ENCODE measurements at places on chromosomes 7 and 10.

DNA sequence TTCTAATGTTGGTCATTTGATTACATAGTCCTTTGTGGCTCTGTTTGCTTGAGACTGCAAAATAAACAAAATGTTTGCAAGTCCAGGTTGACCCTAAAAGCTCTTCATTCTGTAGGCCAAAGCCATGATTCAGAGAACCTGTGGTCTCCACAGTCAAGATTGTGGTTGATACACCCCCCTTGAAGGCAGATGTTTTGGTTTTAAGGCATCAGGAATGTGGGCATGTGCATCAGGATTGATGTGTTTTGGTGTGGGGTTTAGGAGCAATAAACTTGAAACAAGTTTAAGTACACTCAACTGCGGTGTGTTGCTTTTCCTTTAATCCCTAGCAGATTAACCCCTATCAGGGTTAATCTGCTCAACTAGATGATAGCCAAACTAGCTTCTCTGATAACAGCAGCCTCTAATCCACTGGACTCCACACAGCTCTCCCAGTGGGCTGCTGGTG lies 379.1 kb upstream of the GALNT17 start:
- no peak for DNase-seq

- no peak for DNase-seq
Measured at GRCh38 chr10:123863721-123864482, 27.7 kb downstream of the CPXM2 start.

DNA sequence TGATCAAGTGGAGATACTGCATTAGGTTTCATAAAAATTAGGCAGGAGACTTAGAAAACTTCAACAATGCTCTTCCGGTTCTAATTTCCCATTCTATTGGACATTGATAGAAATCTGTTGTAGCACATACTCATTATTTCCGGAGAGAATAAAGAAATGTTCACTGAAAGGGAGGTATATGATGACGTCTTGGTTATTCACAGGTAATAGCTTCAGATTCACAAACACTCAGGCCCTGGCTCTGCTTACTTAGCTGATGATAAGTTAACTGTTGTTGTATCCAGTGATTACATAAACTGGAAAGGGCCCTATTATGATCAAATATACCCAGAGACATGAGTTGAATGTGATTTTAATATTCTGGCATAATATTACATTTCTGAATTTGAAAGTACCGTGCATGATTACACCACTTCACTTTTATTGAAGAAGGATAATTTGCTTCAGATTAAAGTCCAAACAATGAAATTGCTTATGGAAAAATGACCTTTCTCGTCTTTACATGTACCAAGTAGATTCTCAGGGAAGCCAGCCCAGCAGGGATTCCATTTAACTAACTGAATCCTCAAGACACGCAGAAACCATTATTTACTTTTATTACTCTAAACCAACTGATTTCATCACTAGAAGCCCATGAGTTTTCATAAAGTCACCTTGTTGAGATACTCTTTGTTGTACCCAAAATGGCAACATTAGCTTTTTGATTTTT lies 288.0 kb upstream of the PITRM1 start:
- DNase-seq, result no peak

DNA sequence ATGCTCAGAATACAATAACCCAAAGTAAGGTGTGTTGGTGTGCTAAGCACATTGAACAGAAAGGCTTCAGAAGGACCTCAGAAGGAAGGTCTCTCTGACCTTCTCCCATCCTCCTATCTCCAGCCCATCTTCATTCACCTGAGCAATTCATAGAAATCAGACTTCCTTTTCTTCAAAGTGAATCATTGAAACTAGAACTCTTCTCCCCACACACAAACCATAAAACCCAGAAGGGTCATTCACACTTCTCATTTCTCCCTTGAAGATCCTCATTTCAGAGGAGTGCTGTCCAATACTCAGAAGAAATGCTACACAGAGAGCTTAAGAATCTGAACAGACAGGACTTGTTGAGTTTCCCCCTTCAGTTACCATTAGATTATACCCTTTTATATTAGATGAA lies 89.5 kb downstream of the VWDE start:
- no peak for DNase-seq

DNA sequence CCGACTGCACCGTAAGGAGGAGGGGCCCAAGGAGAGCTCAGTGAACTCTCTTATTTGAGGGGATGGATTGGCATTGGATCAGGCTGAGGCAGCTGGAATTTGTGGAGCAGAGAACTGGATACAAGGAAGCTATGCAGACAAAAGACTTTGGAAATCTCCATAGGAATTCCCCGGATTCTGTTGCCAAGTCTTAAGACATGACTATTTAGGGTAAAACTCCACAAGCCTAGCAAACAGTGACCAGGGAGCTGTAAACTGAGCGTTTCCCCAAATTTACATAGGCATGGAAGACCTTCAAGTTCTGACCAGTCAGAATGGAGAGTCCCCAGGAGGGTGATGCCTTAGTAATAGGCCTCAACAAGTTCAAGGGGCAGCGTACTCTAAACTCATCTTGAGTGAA lies 82.5 kb upstream of the PCBD1 start:
- DNase-seq, result no peak

- DNase-seq, result no peak
Measured at GRCh38 chr7:6317797-6318438, 45.5 kb upstream of the CYTH3 start.

DNA sequence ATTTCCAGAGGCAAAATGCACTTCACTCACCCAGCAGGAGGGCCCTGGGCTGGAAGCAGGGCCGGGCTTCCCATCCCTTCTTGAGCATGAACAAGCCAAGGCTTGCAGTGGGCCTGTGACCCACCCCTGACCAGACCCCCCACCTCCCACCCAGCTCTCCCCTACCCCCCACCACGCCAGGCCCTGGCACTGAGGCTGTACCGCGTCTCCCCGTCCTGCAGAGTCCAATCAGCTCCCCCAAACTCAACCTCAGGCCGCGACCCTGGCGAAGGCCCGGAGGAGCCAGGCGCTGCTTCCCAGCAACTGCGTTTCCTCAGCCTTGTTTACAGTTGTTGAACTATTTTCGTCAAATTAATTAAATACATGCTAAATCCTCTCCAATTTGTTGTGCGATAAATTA lies 16.9 kb upstream of the MYL10 start:
- no peak for DNase-seq

DNA sequence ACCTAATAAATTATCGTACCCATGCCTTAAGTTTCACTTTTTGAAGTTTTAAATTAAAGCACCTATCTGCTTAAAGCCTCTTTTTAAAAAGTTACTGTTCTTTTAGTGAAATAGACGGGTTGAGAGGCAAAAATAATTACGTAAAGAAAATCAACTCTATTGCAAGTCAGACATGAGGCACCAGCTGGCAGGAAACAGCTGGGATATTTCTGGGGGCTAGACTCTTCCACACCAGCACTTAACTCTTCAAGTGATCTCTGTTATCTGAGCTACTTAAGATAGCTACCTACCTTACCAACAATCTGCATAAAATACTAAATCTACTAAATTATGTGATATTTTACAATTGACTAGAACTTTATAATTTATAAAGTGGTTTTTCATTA lies 35.8 kb downstream of the GBF1 start:
- DNase-seq, result no peak

DNA sequence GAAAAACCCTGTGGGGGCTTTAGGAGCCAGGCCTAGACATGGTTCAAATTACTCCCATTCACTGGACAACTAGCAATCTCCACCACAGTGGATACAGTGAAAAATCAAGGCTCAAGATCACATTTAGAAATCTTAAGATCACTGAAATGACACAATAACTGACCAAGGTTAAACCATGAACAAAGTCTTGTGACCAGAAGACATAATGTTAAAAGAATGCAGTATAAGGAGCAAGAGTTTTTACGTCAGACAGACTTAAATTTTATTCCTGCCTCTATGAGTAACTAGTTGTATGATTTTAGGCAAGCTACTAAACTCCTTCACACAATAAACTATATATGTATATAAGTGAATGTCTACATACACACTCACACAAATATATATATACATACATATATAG lies 68.5 kb downstream of the MICU1 start:
- no peak for DNase-seq

DNA sequence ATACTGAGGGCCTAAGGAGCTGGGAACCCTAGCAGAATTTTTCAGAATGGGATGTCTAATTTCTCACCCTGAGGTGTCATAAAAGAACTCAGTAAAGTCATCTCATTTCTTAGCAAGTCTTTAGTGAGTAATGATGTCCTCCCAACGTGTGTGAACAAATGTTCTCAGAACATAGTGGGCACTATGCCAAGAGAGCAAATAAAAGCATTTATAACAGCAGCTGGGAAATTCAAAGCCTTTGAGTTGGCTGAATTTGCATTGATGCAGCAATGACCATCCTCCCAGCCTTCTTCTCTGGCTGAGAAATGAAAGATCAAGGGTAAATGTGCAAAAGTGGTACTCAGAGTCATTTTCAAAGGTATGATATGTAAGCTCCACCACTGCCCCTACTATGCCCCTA lies 109.4 kb downstream of the FAM107B start:
- DNase-seq, result no peak

GRCh38 chr10:72014785-72015480 lies 50.7 kb downstream of the CHST3 start:
- DNase-seq, result no peak

GRCh38 chr10:133010095-133010842 lies 67.9 kb upstream of the CFAP46 start:
- DNase-seq, result no peak

GRCh38 chr7:2654059-2654458 lies 22.3 kb downstream of the TTYH3 start:
- no peak for DNase-seq

- no peak for DNase-seq
Measured at GRCh38 chr10:68212721-68213352, 19.1 kb downstream of the ATOH7 start.

- no peak for DNase-seq
Measured at GRCh38 chr7:24366876-24367275, 82.9 kb downstream of the NPY start.

DNA sequence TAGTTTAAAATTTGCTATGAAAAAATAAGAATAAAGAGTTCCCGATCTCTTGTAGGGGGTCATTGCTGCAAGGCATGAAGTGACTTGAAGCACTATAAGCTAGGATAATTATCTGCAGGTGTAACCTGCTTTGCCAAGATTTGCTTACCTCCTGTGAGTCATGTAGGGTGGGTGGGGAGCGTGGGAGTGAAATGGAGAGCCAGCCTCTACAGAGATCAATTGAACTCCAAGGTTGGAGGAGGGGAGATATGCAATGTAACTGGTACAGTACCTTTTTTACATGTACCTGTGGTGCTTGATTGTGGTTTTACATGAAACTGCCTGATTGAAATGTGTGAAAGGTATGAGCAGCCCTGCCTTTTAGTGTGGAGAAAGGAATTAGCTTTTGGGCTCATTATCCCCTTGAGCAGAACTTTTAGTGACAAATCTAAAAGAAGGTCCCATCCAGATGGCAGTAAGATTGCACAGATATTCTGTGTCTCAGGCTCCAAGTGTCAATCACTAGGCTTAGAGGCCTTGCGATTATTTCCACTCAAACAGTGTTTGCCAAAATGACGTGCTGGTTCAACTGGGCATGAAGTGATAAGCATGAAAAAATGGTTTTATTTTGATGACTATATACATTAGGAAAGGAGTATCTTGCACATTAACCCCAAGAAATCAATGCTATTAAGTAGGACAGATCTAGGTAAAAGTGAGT lies 138.6 kb upstream of the GRB10 start:
- DNase-seq, result no peak

GRCh38 chr7:131493581-131493980 lies 62.8 kb downstream of the PODXL start:
- no peak for DNase-seq

- DNase-seq, result no peak
Measured at GRCh38 chr10:71909399-71910083, 54.7 kb upstream of the CHST3 start.

- DNase-seq, result no peak
Measured at GRCh38 chr10:78442836-78443550, 409.3 kb downstream of the RPS24 start.

DNA sequence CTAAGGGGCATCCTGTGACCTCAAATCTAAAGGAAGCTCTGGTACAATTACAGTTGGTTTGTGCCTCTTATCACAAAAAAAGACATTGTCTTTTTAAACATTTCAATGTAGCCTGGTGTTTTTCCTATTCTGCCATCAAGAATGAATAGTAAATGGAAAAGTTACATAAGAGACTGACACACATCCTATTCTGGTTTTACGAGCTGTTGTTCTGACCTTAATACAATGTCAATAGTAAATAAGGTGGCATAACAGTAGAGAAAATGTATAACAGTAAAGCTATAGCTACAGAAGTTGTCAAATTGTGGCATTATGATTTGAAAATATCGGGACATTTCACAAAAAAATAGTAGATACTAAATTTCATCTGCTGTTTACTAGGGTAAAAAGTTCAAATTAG lies 88.4 kb downstream of the NT5C2 start:
- no peak for DNase-seq

DNA sequence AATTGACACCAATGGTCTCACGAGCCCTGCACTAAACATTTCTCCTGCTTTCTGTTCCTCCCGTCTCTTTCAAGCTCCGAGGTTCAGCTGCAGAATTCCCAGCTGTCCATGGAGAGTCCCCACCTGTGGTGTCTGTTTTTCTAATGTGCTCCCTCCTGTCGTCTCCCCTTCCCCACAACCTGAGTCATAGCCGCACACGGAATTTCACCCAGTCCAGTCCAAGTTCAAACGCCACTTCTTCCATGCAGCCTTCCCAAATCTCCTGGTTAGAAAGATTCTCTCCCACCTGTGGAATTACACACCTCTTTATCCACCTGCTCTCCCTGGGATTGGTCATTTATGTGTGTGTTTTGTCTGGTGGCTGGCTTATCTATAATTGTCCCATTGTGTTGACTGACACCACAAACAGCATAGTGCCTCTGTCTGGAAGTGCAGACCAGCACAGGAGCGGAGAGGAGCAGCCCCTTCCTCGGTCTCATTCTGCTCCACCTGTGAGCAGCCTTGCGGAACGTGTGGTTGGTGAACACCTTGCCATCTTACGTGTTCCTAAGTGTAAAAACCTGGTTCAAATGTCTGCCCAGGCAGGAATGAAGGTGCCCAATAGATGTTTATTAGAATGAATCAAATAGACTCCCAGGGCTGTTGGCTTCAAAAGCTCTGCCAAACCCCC lies 3.3 kb upstream of the DIP2C start:
- DNase-seq, result no peak

GRCh38 chr10:10782603-10783002 lies 235.1 kb upstream of the CELF2 start:
- DNase-seq, result no peak

- no peak for DNase-seq
Measured at GRCh38 chr10:47296156-47296894, 3.7 kb upstream of the GDF10 start.

- DNase-seq, result no peak
Measured at GRCh38 chr10:119216127-119216526, 8.8 kb downstream of the GRK5 start.
